ENCODE measurements at places on chromosomes 2 and 18. TPM values are rescaled to one million over a fixed set of nuclear protein-coding genes. Genes with fewer than 3 reads are reported as not detected.

CYP26B1 gene
- total RNA-seq, result 16.9 TPM

TUBB8B gene
- not detected for total RNA-seq

DTNA gene
- total RNA-seq, result not detected

VWC2L gene
- not detected for total RNA-seq

WNT10A gene
- 0.10 TPM for total RNA-seq

NIF3L1 gene
- total RNA-seq, result 44.2 TPM

SOWAHC gene
- total RNA-seq, result 10.3 TPM

PTPRN gene
- 1.1 TPM for total RNA-seq

AQP12A gene
- not detected for total RNA-seq

TPO gene
- total RNA-seq, result not detected

EIF5B gene
- 58.1 TPM for total RNA-seq

POTEJ gene
- total RNA-seq, result not detected

ZNG1B gene
- 43.7 TPM for total RNA-seq

CROCC2 gene
- not detected for total RNA-seq

DES gene
- total RNA-seq, result 0.39 TPM

OTX1 gene
- total RNA-seq, result 4.5 TPM

SPP2 gene
- total RNA-seq, result not detected

NT5C1B gene
- total RNA-seq, result not detected

UGT1A4 gene
- total RNA-seq, result 0.12 TPM

RAX gene
- total RNA-seq, result not detected

SNTG2 gene
- not detected for total RNA-seq

PLEKHA3 gene
- total RNA-seq, result 16.1 TPM

CRYGD gene
- total RNA-seq, result not detected

SERPINB4 gene
- total RNA-seq, result 0.08 TPM

KIF3C gene
- total RNA-seq, result 44.4 TPM

SOX11 gene
- total RNA-seq, result not detected

All from A549 treated with Mapracorat at 1 μM for 4 hours (cell line).